ENCODE measurements at places on chromosomes 13 and 19. TPM values are rescaled to one million over a fixed set of nuclear protein-coding genes. Genes with fewer than 3 reads are reported as not detected.

ZNF442 gene
- 2.0 TPM for total RNA-seq

- DNase-seq: peak; percentile 71
These were observed 7.8 kb upstream of the SELENOV start for GRCh38 chr19:39506944-39507714.

N4BP2L2 gene
- total RNA-seq: 136 TPM

DNA sequence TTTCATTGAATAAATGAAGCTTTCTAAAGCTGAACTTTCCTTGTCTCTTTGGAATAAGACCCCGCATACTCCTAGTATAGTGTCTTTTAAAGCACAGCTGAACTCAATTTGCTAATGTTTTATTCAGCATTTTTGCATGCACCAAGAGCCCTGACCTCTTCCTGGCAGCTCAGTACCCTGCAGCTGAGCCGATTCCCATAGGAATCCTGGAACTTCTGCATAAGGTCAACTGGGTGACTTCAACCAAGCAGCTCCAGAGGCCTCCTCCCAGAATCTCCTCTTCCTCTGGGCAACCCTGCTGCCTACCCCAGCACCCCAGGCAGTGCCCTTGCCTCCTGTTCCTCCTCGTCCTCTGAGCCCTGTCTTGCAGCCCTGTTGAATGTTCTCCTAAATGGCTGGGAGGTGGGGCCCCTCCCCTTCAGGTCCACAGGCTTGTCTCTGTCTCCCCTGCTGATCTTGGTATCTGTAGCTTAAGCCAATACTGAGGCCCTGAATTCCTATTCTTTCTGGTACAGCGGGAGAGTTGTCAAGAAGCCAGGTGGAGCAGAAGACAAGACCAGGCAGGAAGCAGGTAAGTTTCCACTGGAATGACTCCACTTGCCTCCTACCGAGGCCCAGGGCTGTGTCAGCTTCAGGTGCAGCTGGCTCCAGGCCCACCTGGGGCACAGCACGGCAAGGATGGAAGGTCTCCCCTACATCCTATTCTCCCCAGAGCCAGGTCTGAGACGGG lies 23.6 kb upstream of the CCDC124 start:
- no peak for DNase-seq

All from activated T-cell treated with anti-CD3 and anti-CD28 coated beads, Interleukin-2, amount 50 U/mL, for 72 hours (primary cell).